Cardiac muscle cell (in vitro differentiated cells and primary cell): ENCODE measurements at places on chromosomes 7 and 10. TPM values are rescaled to one million over a fixed set of nuclear protein-coding genes. Genes with fewer than 3 reads are reported as not detected.
A peak's percentile ranks its signal among the peaks of the same experiment; 100 is the strongest.

DNA sequence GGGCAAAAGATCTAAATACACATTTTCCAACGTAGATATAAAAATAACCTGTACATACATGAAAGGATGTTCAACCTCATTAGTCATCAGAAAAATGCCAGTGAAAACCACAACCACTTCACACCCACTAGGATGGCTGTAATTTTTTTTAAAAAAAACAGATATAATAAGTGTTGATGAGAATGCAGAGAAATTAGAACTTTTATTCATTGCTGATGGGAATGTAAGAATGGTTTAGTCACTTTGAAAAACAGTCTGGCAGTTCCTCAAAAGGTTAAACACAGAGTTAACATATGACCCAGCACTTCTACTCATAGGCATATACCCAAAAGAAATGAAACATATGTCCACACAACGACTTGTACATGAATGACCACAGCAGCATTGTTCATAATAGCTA is 32.3 kb upstream of the PRKCQ start:
- no peak for DNase-seq

DNA sequence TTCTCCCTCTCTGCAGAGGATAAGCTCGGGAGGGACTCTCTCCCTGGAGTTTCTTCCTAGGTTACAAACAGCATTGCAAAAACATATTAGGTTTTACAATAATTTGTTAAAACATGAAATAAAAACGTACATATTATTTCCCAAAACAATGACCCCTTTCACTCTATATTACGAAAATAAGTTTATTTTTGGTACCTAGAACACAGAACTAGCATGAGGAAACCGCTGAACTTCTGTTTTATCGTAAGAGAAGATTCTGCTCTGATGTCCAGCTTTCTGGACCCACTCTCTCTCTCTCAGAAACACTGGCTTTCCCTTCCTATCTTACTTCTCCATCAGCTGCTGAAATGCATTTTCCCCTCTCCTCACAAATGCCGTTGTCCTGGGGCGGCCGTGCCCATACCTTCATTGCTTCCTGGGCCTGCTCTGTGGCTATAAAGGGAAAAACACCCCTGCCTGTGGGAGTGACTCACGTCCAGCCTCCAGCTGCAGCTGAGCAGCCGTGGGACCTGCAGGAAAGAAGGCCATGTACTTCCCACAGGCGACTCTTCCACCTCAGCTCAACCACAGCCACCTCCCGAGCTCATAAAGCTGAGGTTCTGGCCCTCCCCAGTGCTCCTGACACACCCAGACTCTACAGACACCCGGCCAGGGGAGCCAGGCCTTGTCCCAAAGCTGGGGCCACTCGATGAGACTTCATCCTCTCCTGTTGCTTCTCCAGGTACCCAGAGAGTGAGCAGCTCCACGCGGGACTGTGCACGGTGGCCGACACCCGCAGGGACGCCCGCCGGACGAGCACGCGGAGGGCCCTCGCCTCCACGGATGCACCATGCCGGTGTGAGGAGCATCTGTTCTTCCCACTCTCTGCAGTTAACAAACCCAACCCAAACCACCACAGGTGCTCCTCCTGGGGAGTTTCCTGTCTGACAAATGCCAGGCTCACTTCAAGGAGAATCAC is 3.1 kb downstream of the GPER1 start:
- no peak for DNase-seq

- DNase-seq = no peak
Observed at GRCh38 chr10:88881922-88882645, 2.0 kb downstream of the STAMBPL1 start.

- peak; percentile 50 for DNase-seq
Observed at GRCh38 chr7:121288894-121289293, 39.9 kb upstream of the WNT16 start.

GRCh38 chr10:85635650-85636049 is 730.9 kb downstream of the GRID1 start:
- no peak for DNase-seq

- DNase-seq = peak; percentile 56
Observed at GRCh38 chr7:23863209-23863787, 153.3 kb downstream of the STK31 start.

DNA sequence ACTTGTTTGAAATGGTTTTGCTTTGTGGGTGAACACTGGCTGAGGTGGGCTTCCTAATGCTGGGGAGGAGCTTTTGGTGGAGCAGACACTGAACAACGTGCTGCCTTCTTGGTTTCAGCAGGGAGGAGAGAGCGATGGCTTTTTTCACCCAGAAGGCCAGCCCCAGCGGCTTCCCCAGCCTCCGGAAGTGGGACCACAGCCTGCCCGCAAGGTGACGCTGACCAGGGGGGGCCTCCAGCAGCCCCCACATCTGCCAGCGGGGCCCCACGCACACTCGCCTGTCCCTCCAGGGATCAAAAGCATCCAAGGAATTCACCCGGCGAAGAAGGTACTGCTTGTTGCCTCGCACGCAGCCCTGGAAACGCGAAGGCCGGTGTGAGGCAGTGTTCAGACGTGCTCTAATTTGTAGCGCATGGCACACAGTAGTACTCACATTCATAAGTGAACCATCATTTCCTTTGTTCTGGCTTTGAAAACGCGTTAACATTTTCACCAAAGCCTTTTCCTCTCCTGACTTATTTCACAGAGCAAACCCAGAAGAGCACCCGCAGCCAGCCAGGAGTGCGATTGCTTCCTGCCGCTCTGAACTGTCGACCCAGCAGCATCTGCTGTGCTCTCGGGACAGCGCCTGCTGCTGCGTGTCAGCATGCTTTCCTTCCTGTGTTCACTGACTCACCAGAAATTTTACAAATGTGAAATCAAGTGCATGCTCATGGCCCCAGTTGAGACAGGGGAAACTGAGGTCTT is 48.4 kb downstream of the SHH start:
- no peak for DNase-seq

DNA sequence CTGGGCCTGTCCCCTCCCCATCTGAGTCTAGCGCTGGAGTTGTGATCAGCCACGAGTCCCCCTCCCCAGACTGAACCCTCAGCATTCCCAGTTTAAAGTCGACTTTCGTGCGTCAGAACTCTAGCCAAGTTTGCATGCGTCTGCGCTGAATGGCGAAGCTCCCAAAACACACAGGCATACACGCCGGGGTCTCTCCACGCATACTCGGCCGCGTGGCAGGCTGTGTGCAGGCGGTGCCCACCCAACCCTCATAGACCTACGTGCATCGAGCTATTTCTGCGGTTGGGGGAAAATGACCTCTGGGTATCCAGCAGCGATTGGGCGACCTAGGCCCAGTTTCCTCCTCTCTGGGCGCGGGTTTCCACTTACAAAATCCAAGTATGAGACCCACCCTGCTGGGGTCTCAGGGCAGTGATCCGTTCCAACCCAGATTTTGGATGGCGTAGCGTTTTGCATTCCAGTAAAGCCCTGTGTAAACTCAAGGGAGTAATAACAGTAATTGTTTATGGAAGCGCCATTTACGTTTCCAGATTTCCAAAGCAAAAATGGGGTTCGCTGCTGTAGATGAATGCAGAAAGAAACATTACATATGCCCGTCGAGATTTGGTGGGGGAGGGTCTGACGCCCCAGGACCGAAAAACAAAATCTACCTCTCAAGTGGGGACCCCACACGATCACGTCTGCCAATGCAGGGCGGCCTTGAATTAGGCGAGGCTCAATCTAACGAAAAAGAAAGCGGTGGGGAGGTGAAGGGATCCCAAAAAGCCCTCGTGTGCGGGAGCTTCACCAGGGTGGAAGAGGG is 2.0 kb upstream of the HMX3 start:
- no peak for DNase-seq

DNA sequence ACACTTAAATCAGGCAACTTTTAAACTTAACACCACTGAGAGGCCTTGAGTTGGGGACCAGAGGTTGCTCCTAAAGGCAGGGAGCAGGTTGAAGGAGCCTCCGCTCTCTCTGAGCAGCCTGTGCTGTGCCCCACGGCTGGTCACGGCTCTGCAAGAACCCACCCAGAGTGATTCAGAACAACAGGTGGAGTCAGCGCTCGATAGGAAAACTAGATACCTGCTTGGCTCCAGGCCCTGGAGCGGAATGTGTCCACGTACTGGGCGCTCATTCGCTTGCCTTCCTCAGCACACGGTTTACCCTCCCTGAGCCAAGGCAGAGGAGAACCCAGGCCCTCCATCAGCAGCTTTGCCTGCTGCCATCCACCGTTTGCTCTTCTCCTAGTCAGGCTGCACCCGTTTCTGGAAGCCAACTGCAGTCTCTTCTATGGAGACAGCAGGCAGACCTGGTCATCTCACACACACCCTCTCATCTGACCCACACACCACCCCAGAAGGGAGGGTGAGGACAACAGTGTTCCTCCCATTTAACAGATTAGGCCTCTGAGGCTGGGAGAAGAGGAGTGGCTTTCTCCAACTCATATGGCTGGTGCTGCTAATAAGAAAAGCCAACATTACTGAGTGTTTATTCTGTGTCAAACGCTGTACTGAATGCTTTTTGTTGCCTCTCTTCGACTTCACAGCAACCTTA is 37.6 kb upstream of the PDCD4 start:
- DNase-seq = no peak

DNA sequence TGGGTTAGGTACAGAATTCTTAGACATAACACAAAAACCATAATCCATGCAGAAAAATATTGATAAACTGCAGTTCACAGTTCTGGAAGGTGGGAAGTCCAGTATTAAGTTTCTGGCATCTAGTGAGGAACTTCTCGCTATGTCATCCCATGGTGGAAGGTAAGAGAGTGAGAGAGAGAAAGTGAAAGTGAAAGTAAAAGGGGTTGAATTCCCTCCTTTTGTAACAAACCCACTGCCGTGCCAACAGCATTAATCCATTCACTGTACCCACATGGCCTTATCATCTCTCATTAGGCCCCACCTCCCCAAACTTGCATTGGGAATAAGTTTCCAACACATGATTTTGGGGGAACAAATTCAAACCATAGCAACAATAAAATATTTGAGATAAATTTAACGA is 17.1 kb downstream of the ZNF485 start:
- DNase-seq = no peak

- DNase-seq = no peak
Observed at GRCh38 chr10:120530699-120531098, 73.7 kb downstream of the PLPP4 start.

GRCh38 chr7:151447901-151448260 is 7.9 kb upstream of the CRYGN start:
- DNase-seq = no peak

GRCh38 chr7:33841705-33842129 is 63.6 kb upstream of the BMPER start:
- DNase-seq = no peak

GRCh38 chr10:111076682-111077478 is at the start of gene ADRA2A:
TSS of gene ADRA2A (plus strand) at chr10:111077029. CDS start at chr10:111077997, 968 bp downstream.
- peak; percentile 47 for DNase-seq

GRCh38 chr7:47546171-47546570 is 35.7 kb downstream of the TNS3 start:
- DNase-seq = no peak

GRCh38 chr7:120743128-120743527 is 114.8 kb downstream of the TSPAN12 start:
- no peak for DNase-seq

- DNase-seq = no peak
Observed at GRCh38 chr10:17019696-17020095, 109.9 kb downstream of the CUBN start.

RET gene
- total RNA-seq = 0.07 and 0.09 TPM in 2 replicates

ADCY1 gene
- total RNA-seq = 12.6 and 22.9 TPM in 2 replicates

AKR1C4 gene
- total RNA-seq = not detected in 2 replicates

SEMA3E gene
- total RNA-seq = 0.78 and 0.92 TPM in 2 replicates

NPTX2 gene
- total RNA-seq = not detected in 2 replicates
